ENCODE measurements at places on chromosomes 2 and 18. TPM values are rescaled to one million over a fixed set of nuclear protein-coding genes. Genes with fewer than 3 reads are reported as not detected.

Gene NEURL3
- polyA plus RNA-seq: 8.2 TPM

DNA sequence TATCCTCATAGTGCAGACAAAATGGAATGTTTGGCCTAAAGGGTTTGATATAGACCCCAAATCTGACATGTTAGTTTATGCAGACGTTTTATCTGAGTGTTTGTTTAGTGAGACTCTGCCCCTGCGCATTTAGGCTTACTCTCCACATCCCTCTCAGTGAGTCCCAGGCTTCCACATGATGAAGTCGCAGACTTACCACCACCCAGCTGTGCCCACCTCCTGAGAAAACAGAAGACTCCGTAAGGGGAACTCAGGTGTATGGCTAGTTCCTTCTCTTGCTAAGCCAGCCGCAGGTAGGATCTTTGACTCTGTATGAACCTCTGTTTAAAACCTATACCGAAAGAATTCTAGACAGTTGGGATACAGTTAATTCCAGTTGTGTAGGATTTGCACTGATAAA, 272.6 kb downstream of the PTGR3 start:
- no peak for DNase-seq

Gene CREG2
- 0.37 TPM for polyA plus RNA-seq

DNA sequence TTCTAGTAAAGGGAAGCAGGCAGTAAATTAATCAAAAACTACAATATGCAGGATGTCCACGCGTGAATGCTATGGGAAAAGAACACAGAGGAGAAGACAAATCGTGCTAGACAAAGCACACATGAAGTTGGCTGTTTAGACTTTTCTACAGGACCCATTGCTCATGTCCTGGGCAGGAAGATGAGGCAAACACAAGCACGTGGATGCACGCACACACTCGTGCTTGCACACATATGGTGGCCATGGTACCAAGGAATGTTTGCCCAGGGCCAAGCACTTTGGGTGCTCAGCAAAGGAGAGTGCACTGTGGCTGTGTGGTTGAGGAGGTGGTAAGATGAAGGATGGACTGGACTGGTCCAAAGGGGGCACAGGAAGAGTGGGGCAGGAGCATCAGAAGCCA, 80.2 kb upstream of the MCFD2 start:
- no peak for DNase-seq

DNA sequence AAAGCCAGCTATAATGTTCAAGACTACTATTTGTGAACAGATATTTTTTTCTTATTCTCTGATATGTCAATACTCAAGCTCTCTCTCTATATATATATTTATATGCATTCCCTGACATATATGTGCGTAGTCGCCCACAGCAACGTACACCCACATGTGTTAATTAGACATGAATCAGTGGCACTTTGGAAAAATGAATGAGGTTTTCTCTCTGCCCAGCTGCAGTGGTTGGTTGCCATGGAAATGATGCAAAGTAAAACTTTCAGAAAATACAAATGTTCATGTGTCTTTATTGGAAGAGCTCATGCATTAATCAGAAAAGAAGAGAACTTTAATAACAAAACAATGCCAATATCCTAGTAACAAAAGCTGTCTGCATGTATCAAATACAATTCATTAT, 34.7 kb downstream of the UNC80 start:
- no peak for DNase-seq

- DNase-seq: no peak
Observed at GRCh38 chr18:3027370-3027891, 14.5 kb upstream of the LPIN2 start.

Gene CLHC1
- polyA plus RNA-seq: 16.6 TPM

Gene OTOS
- polyA plus RNA-seq: not detected

GRCh38 chr2:156435396-156435717, 822 bp upstream of the GPD2 start:
- no peak for DNase-seq

- no peak for DNase-seq
Observed at GRCh38 chr18:70384181-70384790, 95.4 kb downstream of the SOCS6 start.

Gene ASXL3
- 5.8 TPM for polyA plus RNA-seq

DNA sequence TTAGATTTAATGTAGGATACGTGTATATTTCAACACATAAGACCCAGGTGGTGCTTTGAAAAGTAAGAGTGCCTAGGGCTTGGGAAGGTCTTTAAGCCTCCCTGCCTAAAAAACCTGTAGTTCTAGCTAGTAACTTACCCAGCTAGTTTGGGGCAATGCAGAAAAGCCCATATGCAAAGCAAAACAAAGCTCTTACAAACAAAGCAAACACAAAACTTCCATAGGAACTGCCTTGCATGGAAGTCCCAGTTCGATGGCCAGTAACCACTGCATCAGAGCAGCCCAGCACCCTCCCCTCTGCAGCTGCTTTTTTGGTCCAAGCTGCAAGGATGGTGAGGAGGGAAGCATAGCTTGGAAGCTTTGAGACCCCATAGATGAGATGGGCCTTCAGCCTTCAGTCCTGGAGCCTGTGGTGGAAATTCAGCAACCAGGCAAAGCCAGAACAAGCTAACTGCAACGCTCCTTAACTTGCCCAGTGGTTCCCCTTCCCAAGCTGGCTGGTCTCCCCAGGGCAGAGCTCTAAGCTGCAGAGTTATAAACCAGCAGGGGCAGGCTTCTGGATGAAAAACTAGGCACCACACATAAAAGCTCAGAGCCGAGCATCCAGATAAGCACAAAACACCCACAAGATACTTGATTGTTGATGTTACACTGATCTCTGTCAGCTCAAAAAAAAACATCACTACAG, 16.2 kb downstream of the C2orf76 start:
- DNase-seq: no peak
